ENCODE measurements at places on chromosomes 3 and 15. TPM values are rescaled to one million over a fixed set of nuclear protein-coding genes. Genes with fewer than 3 reads are reported as not detected.

The CHL1 gene
- 16.4 TPM for total RNA-seq

The CPNE9 gene
- 1.2 TPM for total RNA-seq

The GHSR gene
- total RNA-seq = not detected

The GPR62 gene
- not detected for total RNA-seq

The MINAR1 gene
- total RNA-seq = 0.27 TPM

The NOX5 gene
- total RNA-seq = not detected

The WWTR1 gene
- total RNA-seq = 0.92 TPM

The C2CD4A gene
- not detected for total RNA-seq

The WNT7A gene
- total RNA-seq = not detected

The ZNF660 gene
- total RNA-seq = 7.5 TPM

The PLOD2 gene
- total RNA-seq = not detected

The CCR8 gene
- total RNA-seq = not detected

The ZNF860 gene
- total RNA-seq = 41.4 TPM

The TNFAIP8L3 gene
- not detected for total RNA-seq

The GOLGA8J gene
- total RNA-seq = not detected

The AADAC gene
- not detected for total RNA-seq

The ALDH1A3 gene
- total RNA-seq = not detected

The DTX3L gene
- total RNA-seq = 44.0 TPM

The GATA2 gene
- total RNA-seq = not detected

The NMB gene
- total RNA-seq = 5.0 TPM

The BFSP2 gene
- 1.6 TPM for total RNA-seq

The ROBO2 gene
- not detected for total RNA-seq

The TMEM40 gene
- not detected for total RNA-seq

The CCR5 gene
- 0.17 TPM for total RNA-seq

The CFAP91 gene
- total RNA-seq = 6.4 TPM

The CPLX3 gene
- total RNA-seq = not detected

The ILDR1 gene
- 1.6 TPM for total RNA-seq

The TM6SF1 gene
- 1.6 TPM for total RNA-seq

The NBEAL2 gene
- total RNA-seq = 65.2 TPM

The KCNMB2 gene
- total RNA-seq = not detected

The CAMP gene
- total RNA-seq = not detected

The MGLL gene
- 5.5 TPM for total RNA-seq

The ITPKA gene
- not detected for total RNA-seq

The NPHP3 gene
- 48.7 TPM for total RNA-seq

The FES gene
- 42.0 TPM for total RNA-seq

The LACTB gene
- total RNA-seq = 18.8 TPM

The STRC gene
- 1.0 TPM for total RNA-seq

The HRG gene
- total RNA-seq = not detected

The SI gene
- total RNA-seq = not detected

The GRAMD2A gene
- not detected for total RNA-seq

The PHC3 gene
- total RNA-seq = 159 TPM

The NAA50 gene
- total RNA-seq = 116 TPM

The PARP15 gene
- 172 TPM for total RNA-seq

The PRSS50 gene
- 0.10 TPM for total RNA-seq

The TRIM42 gene
- total RNA-seq = not detected

The SLC2A2 gene
- total RNA-seq = not detected

The TRH gene
- total RNA-seq = not detected

The CRABP1 gene
- total RNA-seq = not detected
